ENCODE measurements at places on chromosomes 3 and 15. TPM values are rescaled to one million over a fixed set of nuclear protein-coding genes. Genes with fewer than 3 reads are reported as not detected.

DNA sequence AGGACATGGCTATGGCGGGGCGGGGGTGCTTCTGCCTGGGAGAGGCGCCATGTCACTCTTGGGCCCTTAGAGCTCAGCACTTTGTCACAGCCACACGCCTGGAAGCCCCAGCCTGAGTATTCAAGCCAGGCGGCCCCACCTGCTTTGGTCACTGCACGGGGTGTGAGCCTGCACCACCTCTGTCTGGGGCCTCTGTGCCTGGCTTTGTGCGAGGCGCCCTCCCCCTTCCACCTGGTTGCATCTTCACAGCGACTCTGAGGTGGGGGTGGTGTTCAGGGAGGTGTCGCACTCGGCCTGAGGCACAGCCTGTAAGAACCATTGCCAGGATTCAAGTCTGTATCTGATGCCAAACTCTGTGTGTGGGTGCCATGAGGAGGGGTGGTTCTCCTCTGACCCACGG lies 24.1 kb downstream of the ACAD9 start:
- H3K27ac ChIP-seq, result no peak overlapping the region
- no peaks in the 10 kb centered on the region for H3K4me1 ChIP-seq
- peaks cover 32% of the 10 kb centered on the region for H3K36me3 ChIP-seq
- no peak for DNase-seq
- H3K4me3 ChIP-seq, result no peak overlapping the region

DNA sequence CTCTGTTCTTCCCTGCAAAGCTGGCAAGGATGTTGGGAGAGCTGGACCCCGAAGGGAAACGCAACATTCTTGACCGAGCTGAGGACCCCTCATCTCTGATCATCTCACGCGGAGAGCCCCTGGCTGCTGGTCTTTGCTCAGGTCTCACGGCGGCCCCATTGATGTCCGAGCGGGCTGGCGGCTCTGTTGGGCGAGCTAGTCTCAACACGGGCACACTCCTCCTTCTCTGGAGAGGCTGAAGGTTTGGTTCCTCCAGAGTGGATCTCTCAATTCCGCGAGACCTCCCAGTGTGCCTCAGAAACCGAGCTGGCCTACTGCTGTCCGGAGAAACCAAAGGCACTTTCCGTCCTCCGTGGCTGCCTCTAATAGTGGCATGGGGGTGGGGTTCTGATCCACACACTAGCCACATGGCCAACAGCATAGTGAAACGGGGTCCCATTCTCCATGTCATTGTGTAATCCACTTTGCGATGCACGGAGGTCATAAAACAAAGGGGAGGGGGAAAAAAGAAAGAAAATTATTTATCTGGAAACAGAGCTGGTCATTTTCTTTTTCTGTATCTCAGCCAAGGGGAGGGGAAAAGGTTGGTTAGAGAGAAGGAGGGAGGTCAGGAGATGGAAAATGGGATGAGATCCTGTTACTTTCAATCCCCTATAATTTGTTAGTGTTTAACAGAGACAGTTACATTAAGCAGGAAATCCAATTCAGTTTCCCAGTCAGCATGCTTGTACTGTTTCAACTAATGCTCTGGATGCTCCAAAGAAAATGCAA lies 1.3 kb downstream of the CCDC80 start:
- peaks cover 21% of the 10 kb centered on the region for H3K4me1 ChIP-seq
- peaks cover 4% of the 10 kb centered on the region for H3K27me3 ChIP-seq
- no peak overlapping the region for H3K27ac ChIP-seq
- no peak overlapping the region for H3K4me3 ChIP-seq

The RPL15 gene
- polyA plus RNA-seq, result 2,885 TPM

The USP4 gene
- polyA plus RNA-seq, result 69.6 TPM

DNA sequence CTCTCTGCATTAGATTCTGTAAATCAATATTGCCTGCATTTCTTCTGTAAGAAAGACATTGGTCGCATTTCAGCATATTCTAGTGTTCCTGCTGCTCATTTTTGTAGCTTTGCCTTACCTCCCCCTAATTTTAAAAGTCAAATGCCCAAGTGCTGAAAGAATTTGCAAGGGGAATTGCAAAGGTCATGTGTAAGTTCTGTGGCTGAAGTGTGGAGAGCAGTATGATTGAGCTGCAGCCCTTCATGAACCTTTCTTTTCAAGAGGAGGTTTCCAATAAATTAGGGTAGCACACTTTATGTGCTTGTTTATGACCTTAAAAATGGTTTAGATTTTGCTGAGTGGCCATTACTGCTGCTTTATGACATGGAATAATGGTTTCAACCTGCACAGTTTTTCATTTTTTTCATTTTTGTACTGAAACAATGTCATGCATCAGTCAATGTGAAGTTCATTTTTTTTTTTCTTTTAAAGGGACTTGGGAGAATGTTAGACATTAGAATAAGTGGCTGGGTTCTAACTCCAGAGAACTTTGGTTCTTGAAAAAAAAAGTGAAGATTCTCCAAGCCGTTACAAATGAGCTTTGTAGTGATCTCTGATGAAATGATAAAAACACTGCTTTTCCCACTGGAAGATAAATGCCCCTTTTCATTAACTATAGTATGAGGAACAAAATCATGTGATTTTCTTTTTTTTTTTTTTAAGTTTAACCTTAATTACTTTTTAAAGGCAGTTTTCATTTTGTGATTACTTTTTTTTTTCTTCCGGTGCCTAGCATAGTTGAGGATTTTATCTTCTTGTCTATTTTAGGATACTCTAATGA lies 99.6 kb downstream of the MITF start:
- H3K4me1 ChIP-seq, result no peaks in the 10 kb centered on the region
- no peak for DNase-seq
- no peak overlapping the region for H3K4me3 ChIP-seq
- no peaks in the 10 kb centered on the region for H3K36me3 ChIP-seq
- H3K27me3 ChIP-seq, result no peaks in the 10 kb centered on the region

GRCh38 chr15:65980824-65981456 lies 111.6 kb downstream of the RAB11A start:
- no peaks in the 10 kb centered on the region for H3K4me1 ChIP-seq
- no peak overlapping the region for H3K4me3 ChIP-seq
- H3K27me3 ChIP-seq, result peaks cover 1% of the 10 kb centered on the region
- no peak for DNase-seq
- no peaks in the 10 kb centered on the region for H3K36me3 ChIP-seq
- no peak overlapping the region for H3K27ac ChIP-seq

The SLC38A3 gene
- polyA plus RNA-seq, result not detected

DNA sequence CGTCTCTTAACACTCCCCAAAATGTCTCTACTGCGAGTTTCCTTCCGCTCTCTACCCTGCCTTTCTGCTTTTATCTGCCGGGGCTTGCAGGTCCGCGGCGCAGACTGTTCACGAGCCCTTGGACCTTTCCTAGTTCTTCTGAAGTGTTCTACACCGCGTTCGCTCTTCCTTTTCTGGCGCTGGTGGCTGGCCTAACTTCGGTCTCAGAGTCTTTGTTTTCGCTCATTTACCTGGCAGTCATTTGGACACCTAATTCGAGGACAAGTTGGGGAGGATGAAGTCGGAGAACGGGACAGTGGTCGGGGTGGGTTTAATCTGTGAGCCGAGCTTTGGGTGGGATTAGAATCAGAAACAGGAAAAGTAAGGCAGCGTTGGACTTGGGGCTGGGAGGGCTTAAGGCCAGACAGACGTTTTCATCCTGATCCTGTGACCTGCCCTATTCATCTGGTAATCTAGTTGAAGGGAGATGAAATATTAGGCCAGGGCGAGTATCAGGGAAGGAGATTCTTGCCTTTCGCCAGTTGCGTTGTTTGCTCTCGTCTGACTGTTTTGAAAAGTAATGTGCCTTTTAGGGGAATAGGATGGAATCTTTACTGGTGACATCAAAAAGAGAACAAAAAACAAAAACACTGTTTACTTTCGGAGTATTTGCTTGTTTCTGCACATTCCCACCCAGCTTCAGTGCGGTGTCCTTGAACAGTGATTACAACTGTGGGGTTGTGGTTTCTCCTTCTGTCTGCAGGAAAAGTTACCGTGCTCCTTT lies 1.8 kb downstream of the DIPK2A start:
- H3K27ac ChIP-seq, result peak overlapping the region; percentile 91
- H3K27me3 ChIP-seq, result no peaks in the 10 kb centered on the region
- H3K4me1 ChIP-seq, result no peaks in the 10 kb centered on the region
- peak overlapping the region; percentile 87 for H3K4me3 ChIP-seq
- no peaks in the 10 kb centered on the region for H3K36me3 ChIP-seq
- peak; percentile 53 for DNase-seq

The SPESP1 gene
- polyA plus RNA-seq, result not detected

The ANKRD34C gene
- polyA plus RNA-seq, result not detected

GRCh38 chr3:149247008-149247710 lies 25.5 kb upstream of the CP start:
- H3K27ac ChIP-seq, result no peak overlapping the region
- H3K4me3 ChIP-seq, result no peak overlapping the region
- no peaks in the 10 kb centered on the region for H3K36me3 ChIP-seq
- peaks cover 35% of the 10 kb centered on the region for H3K4me1 ChIP-seq
- H3K27me3 ChIP-seq, result no peaks in the 10 kb centered on the region

DNA sequence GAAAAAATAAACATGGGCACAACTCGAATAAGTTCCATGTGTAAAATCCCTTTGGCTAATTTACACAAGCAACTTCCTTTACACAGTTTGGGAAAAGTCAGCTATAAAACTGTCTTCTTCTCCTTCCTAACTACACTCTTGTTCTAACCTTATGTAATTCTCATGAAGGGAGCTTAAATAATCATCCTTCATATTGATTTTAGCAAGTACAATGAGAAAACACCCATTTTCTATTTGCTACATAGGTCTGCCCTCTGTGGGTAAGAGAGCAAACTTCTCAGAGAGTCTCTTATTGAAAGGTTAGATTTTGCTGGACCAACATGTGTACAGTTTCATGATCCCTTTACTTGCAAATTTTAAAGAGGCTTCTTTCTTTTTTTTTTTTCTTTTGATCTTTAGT lies 398.5 kb downstream of the ROBO1 start:
- H3K27me3 ChIP-seq, result no peaks in the 10 kb centered on the region
- no peak for DNase-seq
- H3K4me3 ChIP-seq, result no peak overlapping the region
- no peaks in the 10 kb centered on the region for H3K36me3 ChIP-seq
- no peaks in the 10 kb centered on the region for H3K4me1 ChIP-seq

GRCh38 chr15:98735895-98736617 lies 87.7 kb downstream of the IGF1R start:
- no peak overlapping the region for H3K27ac ChIP-seq
- H3K27me3 ChIP-seq, result no peaks in the 10 kb centered on the region
- H3K36me3 ChIP-seq, result no peaks in the 10 kb centered on the region
- no peak for DNase-seq

DNA sequence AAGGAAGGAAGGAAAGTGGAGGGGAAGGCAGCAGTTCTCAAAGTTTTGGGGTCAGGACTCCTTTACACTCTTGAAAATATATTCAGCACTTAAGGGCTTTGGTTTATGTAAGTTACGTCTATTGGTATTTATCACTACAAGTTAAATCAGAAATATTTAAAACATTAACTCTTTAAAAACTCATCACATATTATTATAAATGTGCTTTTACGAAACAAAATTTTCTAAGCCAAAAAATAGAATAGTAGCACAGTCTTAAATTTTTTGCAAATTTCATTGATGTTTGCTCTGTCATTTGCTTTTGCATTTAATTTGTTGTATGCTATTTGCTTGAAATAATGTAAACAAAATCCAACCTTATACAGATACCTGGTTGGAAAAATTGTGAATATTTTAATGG lies 7.5 kb downstream of the UBE2Q2 start:
- peaks cover 7% of the 10 kb centered on the region for H3K4me1 ChIP-seq
- no peaks in the 10 kb centered on the region for H3K36me3 ChIP-seq
- no peaks in the 10 kb centered on the region for H3K27me3 ChIP-seq
- H3K27ac ChIP-seq, result no peak overlapping the region

The C3orf49 gene
- polyA plus RNA-seq, result 0.21 TPM

DNA sequence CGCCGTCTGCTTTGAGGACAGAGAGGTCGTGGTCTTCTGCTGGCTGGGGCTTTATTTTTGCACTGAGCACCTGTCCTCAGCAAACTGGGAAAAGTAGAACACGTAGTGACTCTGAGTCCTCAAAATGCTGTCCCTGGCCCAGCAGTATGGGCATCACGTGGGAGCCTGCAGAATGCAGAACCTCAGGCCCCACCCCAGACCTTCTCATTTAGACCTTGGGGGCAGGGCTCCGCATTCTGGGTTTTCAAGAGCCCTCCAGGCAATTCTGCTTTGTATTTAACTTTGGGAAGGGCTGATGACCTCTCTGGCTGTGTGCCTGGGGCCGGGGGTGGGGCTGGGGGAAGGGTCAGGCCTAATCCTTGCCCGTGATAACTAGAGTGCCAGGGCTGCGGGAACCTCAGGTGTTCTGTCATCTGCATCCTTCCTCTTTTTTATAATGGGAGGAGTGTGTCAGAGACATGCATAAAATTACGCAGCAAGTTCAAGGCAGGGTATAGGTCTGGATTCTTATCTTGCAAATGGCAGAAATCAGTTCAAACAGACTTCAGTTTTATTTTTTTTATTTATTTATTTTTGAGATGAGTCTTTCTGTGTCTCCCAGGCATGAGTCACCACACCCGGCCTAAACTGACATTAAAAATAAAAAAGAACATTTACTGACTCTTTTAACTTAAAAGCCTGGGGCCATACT lies 11.1 kb downstream of the SLC6A6 start:
- H3K36me3 ChIP-seq, result peaks cover 4% of the 10 kb centered on the region
- no peak for DNase-seq
- no peaks in the 10 kb centered on the region for H3K27me3 ChIP-seq

- H3K4me1 ChIP-seq, result peaks cover 10% of the 10 kb centered on the region
- no peak for DNase-seq
- no peak overlapping the region for H3K27ac ChIP-seq
- H3K27me3 ChIP-seq, result no peaks in the 10 kb centered on the region
Measured at GRCh38 chr3:149663966-149664365, 6.1 kb upstream of the WWTR1 start.

DNA sequence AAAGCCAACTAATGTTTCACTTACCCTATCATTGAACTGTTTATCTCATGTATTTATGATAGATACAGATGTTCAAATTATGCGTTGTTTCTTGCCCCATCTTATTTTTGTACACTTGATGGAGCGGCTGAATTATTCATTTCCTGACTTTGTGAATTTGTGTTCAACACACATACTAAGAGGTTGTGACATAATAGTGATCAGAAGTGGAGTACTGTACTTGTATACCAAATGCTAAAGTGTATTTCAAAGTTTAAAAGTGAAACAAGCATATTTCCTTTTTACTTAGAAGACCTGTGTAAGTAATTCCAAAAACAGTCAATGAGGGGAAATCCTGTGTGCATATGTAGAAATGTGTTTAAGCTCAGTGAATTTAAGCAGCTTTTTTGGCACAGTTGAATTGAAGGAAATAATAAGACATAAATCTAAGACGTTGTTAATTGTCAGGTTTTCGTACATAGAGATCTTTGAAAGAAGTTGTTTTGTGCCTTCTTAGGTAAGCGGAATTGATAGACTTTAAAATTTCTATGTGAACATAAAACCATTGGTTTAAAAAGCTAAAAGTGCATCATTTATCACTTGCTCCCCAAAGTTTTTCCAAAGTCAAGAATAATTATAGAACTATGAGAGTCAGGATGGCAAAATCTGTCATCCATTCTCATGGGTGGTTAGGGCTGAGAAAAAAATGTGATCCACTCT lies 1.9 kb downstream of the NFKBIZ start:
- peaks cover 38% of the 10 kb centered on the region for H3K36me3 ChIP-seq
